ENCODE measurements at places on chromosomes 12 and 14.

DNA sequence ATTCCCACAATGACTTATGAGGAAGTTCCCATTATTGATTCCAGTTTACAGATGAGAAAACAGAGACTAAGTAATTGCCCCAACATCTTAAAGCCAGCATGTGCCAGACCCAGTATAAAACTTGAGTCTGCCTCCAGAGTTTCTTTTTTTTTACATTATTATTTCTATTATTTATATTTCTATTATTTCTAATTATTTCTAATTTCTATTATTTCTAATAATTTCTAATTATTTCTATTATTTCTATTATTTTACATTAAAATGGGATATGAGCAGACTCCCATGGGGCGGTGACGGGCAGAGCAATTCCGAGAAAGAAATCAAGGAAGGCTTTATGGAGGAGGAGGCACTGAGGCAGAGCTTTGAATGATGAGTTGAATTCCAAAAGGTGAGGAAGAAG lies 54.4 kb upstream of the BDKRB2 start:
- DNase-seq = no peak

DNA sequence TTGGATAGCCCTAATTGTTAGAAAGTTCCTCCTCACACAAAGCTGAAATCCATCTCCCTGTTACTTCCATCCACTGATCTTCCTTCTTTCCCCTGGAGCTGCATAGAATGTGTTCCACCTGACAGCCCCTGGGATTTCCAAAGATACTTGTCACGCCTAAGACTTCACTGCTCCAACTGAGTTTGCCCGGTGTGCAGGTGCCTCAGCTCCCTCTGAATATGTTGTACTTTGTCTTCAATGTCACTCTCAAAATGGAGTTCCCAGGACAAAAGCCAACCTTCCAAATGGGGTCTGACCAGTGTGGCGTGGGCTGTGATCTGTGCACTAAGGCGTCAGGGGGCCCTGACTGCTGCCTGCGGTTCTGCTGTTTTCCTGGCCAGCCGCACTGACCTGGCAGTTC lies 42.8 kb downstream of the CACNA2D4 start:
- no peak for DNase-seq

DNA sequence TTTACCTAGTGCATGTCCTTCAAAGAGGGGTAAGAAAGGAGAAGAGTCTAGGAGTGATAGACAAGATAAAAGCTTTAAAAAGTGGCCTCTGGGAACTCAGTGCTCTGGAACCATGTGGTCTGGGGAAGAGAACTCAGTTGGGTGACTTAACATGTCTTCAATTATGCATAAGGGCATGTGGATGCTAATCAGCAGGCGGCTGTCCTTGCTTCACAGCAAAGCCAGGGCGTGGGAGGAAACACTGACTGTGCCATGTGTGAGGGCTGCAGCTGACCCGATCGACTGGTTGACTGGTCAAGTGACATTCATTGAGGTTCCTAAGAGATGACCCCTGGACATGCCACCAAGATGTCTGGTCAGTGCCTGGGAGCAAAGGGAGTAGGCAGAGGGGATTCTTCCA lies 1053.8 kb downstream of the BCL11B start:
- no peak for DNase-seq

- DNase-seq = no peak
Measured at GRCh38 chr12:58529897-58530741, 390.2 kb downstream of the LRIG3 start.

DNA sequence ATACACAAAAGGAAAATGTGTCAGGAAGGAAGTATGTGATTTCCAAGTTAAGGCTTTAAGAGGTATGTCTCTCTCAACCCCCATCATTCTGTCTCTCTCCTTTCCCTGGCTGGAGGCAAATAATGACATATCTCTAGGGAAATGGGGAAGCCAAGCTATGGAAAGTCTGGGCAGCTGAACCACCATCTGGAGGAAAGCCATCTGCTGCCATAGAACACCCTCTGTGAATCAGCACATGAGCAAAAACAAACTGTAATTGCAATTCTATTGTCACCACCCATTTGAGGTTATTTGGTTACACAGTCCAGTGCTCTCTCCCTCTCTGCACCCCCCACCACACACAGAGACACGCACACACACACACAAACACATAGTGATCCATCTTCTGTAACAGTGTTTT lies 766.2 kb downstream of the FLRT2 start:
- no peak for DNase-seq

Data from T-cell (primary cell).